ENCODE measurements at places on chromosomes 3 and 15.

DNA sequence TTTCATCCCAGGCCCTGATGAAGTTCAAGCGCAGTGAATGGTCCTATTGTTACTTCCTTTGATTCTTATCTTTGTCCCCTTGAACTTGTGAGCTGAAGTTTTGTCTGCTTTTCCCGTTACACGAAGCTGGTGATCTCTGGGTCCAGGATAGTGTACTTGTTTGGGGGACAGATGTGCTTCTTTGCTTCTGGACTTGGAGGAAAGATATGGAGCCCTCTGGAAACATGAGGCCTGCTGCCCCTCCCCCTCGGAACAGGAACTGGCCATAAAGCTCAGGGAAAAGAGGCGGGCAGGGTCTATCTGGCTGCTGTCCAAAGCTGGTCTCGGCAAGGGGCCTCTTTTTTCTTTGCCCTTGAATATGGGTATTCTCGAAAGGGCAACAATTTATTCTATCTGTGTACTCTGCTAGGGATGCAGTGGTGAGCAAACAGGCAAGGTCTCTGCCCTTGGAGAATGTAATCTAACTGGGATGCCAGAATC is 47.6 kb downstream of the IDH2 start:
- DNase-seq, result no peak

DNA sequence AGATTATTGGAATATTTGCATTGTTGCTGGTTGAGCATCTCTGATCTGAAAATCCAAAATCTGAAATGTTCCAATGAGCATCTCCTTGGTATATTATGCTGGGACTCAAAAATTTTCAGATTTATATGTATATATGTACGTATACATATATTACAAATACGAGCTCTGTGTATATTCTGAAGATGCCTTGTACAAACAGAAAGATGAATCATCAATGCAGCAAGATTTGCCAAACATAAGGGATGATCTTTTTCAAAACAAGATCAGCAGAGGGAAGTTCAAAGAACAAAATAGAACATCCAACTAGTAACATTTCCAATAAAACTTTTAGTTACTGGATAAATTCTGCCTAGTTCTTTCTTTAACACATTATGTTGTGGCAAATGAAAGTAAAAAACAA is 42.5 kb downstream of the HERC1 start:
- DNase-seq, result no peak

DNA sequence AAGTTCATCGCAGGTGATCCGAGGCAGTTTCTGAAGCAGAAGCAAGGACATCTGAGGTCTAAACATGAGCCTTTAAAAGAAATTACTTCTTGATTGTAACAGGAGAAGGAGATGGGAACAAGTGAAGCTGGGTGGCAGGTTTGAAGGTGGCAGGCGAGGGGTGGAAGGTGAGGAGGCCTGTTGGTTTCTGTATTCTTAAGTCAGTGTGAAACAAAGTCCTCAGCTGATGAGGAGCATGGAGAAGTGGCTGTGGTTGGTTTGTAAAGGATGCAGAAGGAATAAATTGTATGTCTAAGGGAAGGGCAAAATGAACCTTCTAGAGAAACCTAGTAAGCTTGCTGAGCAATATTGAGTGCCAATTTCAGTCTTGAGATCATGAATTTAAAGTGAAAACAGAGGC is 298.8 kb downstream of the CHST2 start:
- no peak for DNase-seq

DNA sequence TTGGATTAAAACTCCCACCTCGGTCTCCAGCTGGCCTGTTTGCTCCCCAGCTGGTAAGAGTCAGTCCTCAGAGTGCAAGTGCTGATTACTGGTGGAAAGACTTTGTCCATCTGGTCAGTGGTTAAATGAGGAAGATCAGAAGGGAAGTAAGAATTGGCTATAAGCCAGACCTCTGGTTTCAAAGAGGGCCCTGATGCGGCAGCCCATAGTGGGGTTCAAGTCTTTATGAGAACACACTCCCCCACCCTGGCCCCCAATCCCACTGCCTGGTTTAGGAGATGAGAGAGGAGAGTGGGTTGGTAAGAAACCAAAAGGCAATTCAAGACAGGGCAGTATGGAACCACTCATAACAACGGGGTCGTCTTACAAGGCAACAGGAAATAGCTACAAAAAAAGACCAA is 65.0 kb downstream of the FRMD4B start:
- no peak for DNase-seq

DNA sequence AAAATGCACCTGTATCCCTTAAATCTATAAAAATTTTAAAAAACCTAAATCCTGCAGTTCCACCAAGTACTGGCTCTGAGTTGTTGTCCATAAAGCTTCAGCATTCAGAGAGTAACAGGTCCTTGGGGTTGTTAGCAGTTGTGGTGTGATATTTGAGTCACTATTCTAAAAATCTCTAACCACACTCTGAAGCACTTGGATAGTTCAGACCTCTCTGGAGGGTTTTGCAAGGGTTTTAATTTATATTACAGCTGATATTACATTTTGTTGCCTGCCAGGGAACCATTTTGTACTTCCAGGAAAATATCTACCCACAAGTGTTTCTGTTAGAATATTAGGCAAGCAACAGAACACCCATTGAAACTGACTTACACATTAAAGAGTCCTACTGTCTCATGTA is 255.6 kb downstream of the TBL1XR1 start:
- DNase-seq, result no peak

GRCh38 chr3:27094721-27095120 is 274.5 kb downstream of the NEK10 start:
- DNase-seq, result no peak

- DNase-seq, result no peak
These were observed 194.7 kb upstream of the CADPS start for GRCh38 chr3:63069806-63070475.

- no peak for DNase-seq
These were observed 23.5 kb downstream of the DRD3 start for GRCh38 chr3:114155370-114155821.

DNA sequence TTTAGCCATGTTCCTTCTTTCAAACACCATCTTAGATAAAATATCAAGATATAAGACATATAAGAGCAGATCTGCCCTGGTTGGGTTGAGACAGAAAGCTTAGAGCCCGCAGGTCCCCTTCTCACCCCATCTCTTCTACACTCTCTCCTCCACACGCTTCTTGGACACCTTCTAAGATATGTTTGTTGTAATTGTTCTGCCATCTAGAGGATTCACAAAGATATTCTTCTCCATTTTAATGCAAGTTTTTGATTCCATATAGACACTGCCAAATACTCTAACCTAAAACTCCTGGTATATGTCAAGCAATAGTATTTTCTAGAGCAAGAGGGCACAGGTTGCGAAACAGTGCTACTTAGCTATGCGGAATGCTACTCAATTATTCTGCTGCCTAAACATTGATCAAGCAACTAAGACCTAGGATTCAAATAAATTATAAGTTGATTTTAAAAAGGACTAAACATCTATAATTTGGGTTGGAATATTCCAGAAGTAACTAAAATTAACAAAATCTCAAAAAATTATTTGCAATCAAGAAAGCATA is 6.8 kb downstream of the CHRM5 start:
- DNase-seq, result no peak

DNA sequence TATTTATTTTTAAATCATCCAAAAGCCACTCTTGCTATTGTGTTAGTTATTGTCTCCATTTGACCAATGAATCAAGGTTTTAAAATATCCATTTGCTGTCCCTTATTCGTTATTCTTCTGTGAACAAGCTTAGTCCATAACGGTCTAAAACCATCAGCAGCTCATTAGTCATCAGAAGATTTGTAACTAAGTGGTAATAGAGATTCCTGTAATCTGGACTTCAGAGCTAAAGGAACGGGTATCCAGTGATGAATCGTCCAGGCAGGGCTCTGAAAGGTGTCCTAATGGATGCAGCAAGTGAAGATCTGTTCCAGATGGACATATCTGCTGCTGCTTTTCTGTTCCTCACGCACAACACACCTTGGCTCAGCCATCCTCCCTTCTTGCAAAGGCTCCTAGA is 362.7 kb upstream of the CFAP20DC start:
- DNase-seq, result no peak

DNA sequence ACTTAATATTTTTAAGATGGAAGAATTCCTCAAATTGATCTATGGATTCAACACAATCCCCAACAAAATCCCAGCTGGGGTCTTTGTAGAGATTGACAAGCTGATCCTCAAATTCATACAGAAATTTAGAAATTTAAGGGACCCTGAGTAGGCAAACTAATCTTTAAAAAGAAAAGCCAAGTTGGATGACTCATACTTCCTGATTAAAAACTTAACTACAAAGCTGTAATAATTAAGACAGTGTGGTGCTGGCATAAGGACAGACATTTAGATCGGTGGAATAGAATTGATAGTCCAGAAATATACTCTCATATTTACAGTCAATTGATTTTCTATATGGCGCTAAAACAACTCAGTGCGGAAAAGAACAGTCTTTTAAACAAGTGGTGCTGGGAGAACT is 11.6 kb downstream of the FAM162A start:
- DNase-seq, result no peak

DNA sequence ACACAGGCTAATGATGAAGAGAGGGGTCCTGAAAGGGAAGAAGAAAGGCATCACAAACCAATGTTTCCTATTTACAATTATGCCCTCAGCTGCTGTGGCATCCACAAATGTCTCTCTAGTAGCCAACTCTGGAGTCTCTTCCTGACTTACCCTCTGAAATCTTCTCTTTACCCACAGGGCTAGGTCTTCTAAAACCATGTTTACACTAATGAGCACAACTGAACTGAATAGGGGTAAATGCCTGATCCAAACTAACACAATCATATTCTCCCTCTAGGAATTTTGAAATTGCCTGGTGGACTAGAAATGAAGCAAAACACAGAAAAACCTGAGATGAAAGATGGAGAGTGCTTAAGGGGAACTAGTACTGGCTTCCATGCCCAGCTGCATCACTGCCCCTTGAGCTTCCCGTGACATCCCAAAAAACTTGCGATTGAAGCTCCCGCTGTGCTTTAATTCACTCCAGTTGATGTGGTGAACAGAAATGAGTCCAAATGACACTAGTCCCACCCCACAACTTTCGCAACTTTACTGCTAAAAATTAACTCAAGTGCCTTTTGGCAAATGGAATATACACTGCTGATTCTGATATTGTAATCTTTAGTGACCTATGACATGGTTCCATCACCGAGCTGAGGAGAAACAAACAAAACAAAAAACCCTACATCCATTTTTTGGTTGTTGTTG is 32.8 kb downstream of the CFAP20DC start:
- no peak for DNase-seq

DNA sequence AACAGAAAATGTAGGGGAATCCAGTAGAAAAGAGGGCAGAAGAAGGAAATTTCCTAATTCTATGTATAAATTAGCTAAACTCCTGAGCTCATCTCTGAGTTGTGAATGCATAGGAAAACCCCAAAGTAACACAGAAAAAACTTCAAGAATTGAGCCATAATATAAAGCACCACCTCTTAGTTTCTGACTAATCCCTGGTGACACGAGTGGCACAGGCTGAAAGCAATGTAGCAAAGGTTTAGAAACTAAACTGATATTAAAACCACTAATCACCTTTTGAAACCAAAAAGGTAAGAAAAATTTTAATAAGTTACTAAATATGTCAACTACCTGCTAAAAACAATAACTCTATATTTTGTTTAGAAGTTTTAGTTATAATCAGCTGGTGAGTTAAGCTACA is 255.6 kb upstream of the NECTIN3 start:
- DNase-seq, result no peak

GRCh38 chr3:169379496-169380090 is 283.9 kb downstream of the MECOM start:
- DNase-seq, result no peak

DNA sequence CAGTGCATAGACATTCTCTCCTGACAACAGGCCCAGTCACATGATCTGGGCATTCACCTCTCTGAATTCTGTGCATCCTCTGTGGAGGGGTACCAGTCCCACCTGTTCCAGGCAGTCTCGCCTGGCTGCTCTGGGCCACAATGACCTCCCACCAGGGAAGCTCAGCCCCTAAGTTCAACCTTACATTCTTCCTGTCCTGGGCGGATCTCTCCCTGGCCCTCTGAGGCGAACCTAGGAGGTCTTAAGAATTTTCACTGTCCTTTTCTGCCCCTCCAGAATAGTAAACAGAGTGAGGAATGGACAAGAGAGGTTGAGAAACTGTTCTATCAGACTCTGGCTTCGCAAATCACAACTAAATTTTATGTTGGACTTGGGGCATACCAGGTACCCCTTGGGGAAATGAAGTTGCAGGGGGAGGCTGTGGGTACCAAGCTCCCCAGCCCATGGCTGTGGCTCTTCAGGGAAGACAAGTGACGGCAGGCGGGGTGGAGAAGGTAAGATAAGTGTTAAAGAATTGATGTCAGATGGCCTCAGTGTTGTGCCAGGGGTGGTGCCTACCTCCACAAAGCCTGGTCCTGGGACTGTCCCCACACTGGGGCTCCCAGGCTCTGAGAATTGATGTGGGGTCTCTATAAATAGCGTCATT is 5.3 kb downstream of the SCN5A start:
- no peak for DNase-seq

GRCh38 chr3:157436583-157437291 is at the start of gene PTX3:
Gene PTX3 (plus strand): TSS chr3:157436850. CDS start chr3:157436934, 84 bp downstream.
- peak; percentile 70 for DNase-seq

DNA sequence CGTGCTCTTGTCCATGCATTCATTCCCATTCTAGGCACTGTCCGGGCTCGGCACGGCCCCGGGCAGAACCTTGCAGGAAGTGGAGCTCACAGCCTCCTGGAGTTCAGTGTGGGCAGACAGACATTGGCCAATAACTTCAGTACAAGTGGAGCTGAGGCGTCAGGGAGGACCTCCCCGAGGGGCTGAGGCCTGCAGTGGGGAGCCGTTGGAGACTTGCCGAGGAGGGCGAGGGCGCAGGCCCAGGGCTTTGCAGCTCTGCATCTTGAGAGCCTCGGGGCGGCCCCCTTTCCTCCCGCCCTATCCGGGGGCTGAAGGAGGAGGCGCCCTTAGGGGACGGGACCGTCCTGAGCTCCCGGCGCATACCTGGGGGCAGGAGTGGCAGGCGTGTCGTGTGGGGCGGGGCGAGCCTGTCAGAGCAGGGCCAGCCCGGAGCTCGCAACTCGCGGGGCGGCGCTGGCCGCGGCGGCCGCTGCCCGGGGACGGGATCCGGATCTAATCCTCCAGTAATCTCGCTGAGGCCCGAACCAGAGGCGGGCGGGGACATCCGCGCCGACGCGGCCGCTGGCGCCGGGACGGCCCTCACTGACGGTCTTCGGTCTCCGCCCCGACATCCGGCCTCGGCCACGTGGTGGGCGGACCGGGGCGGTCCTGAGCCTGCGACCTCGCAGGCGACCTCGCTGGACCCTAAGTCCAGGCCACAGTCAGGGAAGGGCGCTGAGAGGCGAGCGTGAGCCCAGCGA is at the start of gene ACY1:
Gene ACY1, plus strand, starts transcription at position 698 of the 740 bp plus-strand sequence. CDS start 530 bp downstream, outside the sequence.
- peak; percentile 96 for DNase-seq

DNA sequence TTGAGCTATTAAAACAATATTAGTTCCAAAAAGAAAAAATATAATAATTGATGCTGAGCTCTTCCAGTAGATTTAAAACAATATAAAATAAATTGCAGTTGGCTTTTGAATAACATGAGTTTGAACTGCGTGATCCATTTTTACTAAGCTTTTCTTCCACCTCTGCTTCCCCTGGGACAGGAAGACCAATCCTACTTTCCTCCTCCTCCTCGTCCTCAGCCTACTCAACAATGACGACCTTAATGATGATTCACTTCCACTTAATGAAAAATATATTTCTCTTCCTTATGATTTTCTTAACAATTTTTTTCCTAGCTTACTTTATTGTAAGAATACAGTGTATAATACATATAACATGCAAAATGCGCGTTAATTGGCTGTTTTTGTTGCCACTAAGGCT is 78.9 kb upstream of the THRB start:
- no peak for DNase-seq

GRCh38 chr15:40287968-40288367 is 5.1 kb upstream of the ANKRD63 start:
- DNase-seq, result no peak

- DNase-seq, result no peak
These were observed 20.3 kb downstream of the XXYLT1 start for GRCh38 chr3:195250473-195251251.
